ENCODE measurements at places on chromosomes 4 and X.

- DNase-seq = no peak
Observed at GRCh38 chrX:14758029-14758491, 114.8 kb downstream of the FANCB start.

DNA sequence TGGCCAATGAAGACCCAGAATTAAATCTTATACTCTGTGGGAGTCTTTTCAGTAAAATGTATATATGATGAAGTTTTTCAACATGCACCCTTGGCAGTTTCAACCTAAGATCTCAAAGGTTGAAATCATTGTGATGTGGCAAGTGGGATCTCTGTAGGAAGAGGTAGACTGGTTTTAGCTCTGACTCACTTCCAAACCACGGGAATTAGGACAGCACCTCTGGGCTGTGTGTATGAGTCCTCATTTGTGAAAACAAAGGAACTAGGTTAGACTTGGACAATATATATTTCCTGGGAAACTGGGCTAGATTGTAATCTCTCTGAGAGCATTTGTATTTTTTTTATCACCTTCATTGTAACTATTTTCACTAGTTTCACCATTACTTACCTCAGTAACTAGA, 333.0 kb downstream of the ADGRL3 start:
- DNase-seq = no peak

GRCh38 chrX:8647176-8647575, 84.8 kb downstream of the ANOS1 start:
- DNase-seq = no peak

- DNase-seq = no peak
Observed at GRCh38 chrX:81259714-81260395, 58.0 kb downstream of the SH3BGRL start.

GRCh38 chr4:7823416-7823824, 116.2 kb downstream of the AFAP1 start:
- DNase-seq = no peak

DNA sequence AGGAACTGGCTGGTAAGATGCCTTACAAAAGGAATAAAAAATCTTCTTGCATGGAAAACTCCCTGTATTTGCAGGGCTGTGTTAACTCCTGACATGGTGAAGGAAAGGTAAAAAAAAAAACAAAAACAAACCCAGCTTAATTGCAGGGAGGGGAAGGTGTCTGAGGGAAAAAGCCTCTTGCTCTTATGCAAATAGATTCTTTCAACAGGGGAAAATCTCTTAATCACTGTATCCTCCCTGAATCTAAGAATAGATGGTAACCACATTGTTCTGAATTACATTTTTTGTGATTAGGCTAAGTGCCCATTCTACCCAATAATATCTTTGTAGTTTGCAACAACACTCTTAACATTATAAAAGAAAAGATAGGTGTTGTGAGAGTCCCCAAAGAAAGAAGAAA, 172.6 kb downstream of the RBM46 start:
- DNase-seq = no peak
